ENCODE measurements at places on chromosomes 2 and 18.

GRCh38 chr2:37244755-37245154, 13.3 kb downstream of the NDUFAF7 start:
- DNase-seq: no peak

- DNase-seq: no peak
Observed at GRCh38 chr2:213042262-213042661, 109.2 kb downstream of the IKZF2 start.

GRCh38 chr2:224958873-224959272, 83.4 kb downstream of the DOCK10 start:
- no peak for DNase-seq

GRCh38 chr2:6909431-6910385, 7.5 kb upstream of the RNF144A start:
- no peak for DNase-seq

- no peak for DNase-seq
Observed at GRCh38 chr2:212421556-212422334, 116.9 kb downstream of the ERBB4 start.

GRCh38 chr2:36706021-36706876, 9.7 kb downstream of the VIT start:
- DNase-seq: no peak

DNA sequence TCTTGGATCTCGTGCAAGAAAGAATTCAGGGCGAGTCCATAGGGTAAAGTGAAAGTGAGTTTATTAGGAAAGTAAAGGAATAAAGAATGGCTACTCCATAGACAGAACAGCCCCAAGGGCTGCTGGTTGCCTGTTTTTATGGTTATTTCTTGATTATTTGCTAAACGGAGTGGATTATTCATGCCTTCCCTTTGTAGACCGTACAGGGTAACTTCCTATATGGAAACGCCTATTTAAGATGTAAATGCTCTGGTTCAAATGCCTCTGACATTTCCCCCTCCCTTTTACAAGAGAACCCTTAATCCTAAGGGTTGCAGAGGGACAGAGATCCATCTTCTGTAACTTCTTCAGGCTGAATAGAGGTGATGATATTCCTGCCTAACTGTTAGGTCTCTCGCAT, 25.7 kb downstream of the RBFA start:
- DNase-seq: no peak

DNA sequence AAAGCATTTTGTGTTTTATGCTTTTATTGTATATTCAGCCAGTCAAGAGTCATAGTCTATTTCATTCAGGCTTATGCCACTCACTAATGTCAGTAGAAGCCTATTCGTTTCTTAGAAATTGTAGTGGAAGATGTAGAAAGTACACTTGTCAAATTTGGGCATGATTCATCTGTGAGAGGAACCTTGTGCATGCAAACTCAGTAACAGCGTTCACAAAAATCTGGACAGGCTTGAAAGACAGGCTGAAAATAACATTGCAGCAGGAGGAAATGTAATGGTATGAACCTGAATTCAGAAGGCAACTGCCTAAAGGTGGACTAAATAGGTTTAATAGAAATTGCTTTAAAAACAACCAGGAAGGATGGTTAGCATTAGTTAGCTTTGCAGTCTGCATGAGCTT, 213.5 kb downstream of the CMPK2 start:
- DNase-seq: no peak

DNA sequence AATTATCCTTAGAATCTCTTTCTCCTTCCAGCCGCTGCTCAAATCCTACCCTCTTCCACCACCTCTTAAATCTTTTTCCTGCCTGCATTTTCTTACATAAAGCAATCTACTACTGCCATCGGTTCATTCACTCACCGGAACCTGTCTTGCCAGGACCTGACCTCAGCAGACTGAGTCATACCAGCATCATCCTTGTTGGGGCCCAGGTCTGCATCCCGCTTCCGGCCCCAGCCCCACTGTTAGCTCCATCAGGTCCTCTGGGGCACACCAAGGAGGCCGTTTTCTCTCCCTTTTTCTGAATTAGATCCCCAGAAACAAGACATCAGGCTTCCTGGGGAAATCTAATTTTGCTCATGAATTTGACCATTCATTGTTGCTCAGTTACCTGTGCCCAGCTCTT, 42.7 kb upstream of the TGFA start:
- no peak for DNase-seq

DNA sequence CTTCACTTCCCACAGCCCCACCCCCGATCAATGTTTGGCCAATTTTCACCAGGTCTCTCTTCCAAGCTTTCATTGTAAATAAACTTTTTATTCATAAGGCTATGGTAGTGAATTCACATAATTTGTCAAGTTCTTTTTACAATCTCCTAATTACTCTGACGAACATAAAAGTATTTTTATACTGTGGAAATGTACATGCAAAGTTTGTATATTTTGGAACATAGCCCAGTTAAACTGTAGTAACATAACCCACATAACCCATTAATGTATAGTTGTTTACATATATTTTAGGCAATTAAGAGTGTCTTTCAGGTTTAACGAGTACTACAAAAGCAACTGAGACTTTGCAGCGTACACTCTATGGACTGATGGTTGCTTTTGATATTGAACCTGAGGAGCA, 228.3 kb upstream of the ERBB4 start:
- DNase-seq: no peak

GRCh38 chr2:10913501-10914271, 2.0 kb downstream of the KCNF1 start:
- no peak for DNase-seq

DNA sequence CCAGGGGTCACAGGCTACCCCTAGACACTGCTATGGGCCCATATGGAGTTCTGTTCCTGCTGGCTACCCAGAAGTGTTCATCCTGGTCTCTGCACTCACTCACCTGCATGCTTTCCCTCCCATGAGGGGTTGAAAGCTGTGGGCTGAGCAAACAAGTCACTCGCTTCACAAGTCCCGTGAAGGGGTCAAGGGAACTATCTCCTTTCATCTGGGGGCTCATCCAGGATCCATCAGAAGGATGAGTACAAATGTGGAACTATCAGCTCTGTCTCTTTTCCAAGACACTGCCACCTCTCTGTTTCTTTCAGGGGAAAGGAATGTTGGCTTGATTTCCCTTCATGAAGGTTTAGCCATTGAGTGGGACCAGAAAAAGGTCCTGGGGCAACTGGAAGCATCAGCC, 21.7 kb downstream of the SULT1C4 start:
- no peak for DNase-seq

DNA sequence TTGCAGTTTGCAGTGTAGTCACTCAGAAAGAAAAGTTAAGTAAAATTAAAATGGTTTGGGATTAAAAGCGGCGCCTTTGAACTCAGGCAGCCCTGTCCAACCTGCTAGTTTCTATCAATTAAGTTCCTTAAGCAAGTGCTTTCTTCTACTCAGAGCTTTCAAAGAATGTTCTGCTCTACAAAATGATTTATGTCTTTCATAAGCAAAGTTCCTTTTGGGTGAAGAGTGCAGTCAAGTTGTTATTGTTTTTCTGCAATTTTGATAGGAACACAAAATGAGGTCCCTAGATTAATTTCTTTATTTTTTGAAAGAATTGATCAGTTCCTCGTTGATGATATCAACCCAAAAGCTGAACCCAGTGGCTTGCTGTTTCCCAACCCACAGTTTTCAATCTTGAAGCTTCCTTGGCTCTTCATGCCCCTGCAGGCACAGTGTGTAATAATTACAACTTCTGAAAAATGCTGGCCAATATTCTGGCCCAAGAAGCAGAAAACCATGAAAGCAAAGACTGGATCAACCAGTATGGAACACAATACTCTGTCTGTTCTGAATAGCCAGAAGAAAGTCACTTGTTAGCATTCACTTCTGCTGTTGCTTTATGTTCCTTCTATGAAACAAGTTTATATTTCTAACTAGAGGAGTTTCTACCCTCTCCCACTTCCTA, 89.1 kb downstream of the TGIF1 start:
- DNase-seq: no peak

DNA sequence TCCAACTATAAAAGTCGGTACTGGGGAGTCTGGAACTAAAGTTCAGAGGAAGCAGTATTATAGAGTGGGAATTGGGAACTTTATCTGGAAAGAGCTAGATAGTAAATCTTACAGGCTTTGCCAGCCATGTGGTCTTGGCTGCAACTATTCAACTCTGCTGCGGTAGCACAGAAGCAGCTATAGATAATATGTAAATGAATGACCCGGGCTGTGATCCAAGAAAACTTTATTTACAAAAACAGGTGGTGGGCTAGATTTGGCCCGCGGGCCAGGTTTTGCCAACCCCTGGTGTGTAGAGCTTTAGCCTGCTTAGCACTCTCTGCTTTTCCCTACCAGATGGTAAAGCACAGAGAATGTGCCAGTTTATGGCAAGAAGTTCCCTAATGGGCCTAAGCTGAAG, 70.8 kb downstream of the TNP1 start:
- DNase-seq: no peak

DNA sequence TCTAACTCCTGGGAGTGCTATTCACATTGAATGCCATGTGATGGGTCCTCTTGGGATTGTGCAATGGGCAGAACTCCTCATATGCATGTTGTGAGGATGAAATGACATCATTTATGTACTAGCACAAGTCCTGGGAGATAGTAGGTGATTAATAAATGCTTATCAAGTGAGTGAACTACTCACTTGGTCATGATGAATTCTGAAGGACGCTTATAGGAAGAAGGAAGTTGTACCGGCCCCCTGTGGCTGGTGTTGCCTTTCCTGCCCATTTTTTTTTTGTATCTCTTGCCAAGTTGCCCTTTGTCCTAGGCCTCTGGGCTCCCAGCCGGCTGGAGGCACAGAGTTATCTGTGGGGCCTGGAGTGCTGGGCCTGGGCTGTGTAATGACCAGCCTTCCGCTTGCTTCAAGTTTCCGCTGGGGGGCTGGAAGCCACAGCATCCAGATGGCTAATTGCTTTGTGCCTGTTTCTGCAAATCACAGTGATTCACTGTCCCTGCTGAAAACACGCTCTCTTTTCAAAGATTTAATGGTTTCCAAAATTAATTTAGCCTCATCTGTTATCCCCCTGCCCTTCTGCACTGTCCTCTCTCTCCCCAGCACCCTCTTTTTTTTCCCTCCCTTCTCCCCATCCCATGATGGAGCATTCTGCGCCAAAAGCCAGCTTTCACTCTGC, 33.7 kb upstream of the MRPL33 start:
- DNase-seq: no peak

All from NCI-H82 (cell line).